ENCODE measurements at places on chromosomes 3 and 15.

- no peak for DNase-seq
Observed at GRCh38 chr15:58469432-58470353, 37.9 kb downstream of the LIPC start.

DNA sequence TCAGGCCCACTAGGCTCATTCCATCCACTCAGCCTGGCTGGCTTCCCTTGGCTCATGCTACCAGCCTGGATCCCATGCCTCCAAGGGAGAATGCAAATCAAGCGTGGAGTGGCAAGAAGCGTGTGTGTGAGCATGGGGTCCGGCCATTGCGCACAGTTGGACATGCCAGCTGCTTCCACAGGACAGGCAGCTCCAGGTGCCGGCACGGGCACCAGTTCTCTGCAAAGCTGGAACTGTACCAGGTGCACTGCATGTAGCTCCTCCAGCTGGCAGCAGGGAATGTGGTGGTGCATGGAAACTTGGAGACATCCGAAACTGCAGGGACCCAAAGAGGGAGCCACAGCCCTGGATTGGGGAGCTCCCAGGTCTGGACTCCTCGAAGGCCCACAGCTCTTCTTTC is 449.8 kb downstream of the EPHA6 start:
- DNase-seq, result no peak

DNA sequence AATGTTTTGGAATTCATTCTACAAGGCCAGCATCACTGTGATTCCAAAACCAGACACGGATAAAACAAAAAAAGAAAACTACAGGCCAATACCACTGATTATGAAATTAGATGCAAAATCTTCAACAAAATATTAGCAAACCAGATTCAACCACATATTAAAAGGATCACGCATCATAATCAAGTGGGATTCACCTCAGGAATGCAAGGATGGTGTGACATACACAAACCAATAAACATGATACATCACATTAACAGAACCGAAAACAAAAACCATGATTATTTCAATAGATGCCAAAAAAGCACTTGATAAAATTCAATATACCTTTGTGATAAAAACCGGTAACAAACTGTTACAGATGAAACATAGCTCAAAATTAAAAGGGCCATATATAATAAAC is 48.9 kb downstream of the DLG1 start:
- no peak for DNase-seq

DNA sequence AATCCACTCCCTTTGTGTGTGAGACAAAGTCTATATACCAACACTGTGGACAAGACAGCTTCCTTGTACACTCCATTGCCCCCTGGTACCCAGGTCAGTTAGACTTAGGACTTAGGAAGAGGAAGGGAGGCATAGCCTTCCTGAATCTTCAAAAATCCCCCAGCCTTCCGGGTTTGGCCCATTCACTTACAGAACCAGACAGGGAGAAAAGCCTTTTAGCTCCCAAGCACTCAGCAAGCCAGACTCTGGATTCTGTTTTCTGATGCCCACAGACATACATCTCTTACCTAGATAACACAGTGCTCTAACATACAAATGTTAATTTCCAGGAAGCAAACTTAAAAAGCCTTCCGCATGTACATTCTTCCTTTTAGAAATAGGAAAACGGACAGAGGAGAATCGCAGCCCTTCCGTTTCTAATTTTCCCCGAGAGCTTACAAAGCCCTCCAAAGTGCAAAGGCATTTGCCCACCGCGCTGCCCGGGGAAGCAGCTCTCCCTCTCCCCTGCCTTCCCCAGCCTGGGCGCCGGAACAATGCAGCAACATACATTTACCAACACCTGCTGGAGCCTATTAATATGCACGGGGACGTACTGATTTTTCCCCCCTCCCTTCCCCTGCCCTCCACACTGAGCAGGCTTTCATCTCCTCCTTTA is 442.0 kb downstream of the MAGI1 start:
- DNase-seq, result no peak

GRCh38 chr3:141998669-141999290 is 122.3 kb downstream of the ATP1B3 start:
- DNase-seq, result no peak

DNA sequence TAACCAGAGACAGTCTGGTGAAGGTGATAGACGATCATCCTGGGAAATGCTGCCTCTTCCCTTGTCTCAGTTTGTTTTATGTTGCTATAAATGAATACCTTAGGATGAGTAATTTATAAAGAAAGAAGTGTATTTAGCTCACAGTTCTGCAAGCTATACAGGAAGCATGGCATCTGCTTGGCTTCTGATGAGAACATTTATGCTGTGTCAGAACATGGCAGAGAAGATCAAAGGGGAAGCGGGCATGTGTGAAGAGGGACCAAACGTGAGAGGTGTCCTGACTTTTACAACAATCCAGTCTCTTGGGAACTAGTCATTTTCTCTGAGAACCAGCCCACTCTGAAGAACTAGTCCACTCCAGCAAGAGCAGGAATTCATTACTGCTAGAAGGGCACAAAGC is 9.6 kb downstream of the CMC1 start:
- DNase-seq, result no peak

DNA sequence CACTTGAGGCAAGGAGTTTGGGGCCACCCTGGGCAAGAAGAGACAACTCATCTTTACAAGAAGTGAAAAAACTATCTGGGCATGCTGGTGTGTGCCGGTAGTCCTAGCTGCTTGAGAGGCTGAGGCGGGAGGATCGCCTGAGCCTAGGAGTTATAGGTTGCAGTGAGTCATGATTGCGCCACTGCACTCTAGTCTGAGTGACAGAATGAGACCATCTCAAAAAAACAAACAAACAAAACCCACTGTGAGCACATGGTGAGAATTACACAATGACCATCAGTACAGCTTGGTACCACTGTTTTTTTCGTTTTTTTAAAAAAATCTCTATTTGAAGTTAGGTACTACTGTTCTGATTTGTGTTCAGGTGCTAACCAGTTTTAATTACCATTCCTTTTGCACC is 13.6 kb downstream of the VPS39 start:
- DNase-seq, result no peak

- DNase-seq, result no peak
Observed at GRCh38 chr3:160557571-160557970, 7.8 kb downstream of the KPNA4 start.

DNA sequence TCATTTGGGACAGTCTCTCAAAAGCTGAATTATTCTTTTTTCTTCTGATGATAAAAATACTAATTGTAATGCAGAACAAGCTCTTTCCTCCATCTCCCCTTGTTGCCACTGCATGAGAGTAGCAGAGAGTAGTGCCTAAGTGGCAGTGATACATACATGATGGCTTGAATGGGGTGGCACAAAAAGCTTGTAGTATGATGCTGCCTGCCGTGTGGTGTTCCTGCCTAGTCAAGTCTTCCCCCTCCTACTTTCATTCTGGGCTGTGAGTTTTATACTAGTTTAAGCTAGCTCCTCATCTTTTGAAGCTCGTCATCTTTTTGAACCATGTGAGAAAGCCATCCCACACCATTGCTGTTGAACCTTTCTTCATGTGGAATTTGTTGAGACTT is 230.5 kb downstream of the NFKBIZ start:
- no peak for DNase-seq

DNA sequence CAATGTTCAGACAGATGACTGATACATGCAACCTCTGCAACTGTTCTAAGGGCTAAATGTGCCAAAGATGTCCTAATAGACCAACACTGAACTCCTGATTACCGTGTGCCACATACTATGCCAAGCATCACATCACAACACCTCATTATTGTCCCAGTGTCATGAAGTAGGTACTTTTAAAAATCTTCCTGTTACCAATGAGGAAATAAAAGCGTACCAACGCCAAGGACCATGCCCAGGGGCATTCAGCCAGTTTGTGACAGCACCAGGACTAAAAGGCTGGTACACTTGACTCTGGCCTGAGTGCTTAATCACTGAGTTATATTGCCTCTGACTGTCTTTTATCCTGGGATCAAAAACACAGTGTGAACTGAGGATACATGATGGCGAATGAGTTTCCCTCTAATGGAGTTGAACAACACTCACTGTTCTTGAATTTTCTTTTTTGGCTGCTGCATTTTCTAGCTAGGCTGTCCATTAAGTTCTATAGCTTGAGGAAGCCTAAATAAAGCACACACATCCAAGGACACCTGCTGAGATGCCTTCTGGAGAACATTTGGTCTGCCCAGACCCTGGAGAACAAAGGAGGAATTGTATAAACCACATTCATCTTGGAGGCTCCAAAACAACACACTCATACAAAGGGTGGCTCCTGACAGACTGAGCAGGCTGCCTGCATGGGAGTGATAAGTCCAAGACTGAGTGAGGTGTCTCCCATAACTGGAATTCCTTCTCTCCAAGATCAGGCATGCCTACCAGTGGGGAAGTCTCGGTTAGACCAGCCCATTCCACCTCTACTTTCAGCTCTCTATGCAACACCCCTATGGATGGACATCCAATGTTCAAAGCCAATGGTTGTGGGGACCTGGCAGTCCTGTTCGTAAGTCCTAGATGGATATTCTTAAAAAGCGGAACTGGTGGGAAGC is 126.7 kb upstream of the PRICKLE2 start:
- no peak for DNase-seq

DNA sequence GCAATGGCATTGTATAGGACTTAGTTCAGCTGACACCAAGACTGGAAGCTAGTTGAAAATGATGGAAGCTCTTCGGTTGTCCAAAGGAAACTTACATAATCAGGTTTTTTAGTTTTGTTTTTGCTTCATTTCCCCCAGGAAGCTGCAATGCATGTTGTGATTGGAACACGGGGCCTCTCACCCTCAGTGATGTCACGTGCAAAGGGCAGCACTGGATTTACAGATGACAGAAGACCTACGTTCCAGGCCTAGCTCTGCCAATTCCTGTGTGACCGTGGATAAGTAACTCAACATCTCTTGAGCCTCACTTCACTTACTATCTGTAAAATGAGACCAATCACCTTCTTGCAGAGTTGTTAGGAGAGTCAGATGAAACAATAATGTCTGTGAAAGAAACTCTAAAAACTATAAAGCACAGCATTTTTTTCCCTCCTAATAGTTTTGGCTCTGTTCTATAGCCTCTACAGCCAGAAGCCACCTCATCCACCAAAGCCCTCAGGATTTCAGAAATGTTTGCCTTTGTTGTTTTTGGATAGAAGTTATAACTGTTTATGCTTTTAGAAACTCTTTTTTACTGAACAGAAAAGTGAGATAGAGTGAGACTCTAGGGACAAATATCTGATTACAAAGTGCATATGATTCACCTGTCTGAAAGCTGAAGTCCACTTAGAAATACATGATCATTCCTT is 4.6 kb downstream of the RBSN start:
- DNase-seq, result no peak

GRCh38 chr15:25793354-25794050 is 69.6 kb downstream of the ATP10A start:
- DNase-seq, result peak; percentile 34

DNA sequence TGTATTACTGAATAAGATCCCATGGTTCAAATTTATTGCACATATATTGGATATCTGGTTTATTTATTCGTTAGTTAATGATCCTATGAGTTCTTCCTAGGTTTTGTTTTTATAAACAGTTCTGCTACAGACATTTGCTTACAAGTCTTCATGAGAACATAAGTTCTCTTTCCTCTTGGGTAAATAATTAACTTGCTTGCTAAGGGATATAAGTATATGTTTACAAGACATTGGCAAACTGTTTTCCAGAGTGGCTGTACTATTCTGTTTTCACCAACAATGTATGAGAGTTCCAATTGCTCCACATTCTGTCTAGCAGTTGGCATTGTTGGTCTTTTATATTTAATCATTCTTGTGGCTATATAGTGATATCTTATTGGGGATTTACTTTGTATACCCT is 341.8 kb upstream of the GBE1 start:
- no peak for DNase-seq

DNA sequence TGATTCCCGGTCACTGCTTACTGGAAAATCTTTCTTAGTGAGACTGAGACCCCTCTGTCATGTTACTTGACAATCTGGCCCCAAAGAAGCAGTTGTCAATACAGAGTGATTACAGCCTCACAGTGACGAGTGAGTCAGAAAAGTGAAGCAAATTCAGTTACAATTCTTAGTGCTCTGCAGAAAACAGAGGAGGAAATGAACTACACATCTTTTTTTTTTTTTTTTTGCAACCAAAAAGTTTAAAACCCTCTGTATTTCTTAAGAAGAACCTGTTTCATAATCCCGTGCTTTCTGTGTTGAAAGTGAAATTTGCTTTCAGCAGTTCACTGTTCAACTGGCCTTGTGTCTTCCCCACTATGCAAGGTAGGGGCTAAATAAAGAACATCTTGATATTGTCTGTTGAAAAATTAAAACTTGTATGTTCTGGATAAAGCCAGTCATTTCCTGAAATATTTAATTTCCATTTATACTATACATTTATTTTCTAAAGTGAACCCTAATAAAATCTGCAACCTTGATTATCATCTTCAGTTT is 1.9 kb downstream of the AQP9 start:
- no peak for DNase-seq

DNA sequence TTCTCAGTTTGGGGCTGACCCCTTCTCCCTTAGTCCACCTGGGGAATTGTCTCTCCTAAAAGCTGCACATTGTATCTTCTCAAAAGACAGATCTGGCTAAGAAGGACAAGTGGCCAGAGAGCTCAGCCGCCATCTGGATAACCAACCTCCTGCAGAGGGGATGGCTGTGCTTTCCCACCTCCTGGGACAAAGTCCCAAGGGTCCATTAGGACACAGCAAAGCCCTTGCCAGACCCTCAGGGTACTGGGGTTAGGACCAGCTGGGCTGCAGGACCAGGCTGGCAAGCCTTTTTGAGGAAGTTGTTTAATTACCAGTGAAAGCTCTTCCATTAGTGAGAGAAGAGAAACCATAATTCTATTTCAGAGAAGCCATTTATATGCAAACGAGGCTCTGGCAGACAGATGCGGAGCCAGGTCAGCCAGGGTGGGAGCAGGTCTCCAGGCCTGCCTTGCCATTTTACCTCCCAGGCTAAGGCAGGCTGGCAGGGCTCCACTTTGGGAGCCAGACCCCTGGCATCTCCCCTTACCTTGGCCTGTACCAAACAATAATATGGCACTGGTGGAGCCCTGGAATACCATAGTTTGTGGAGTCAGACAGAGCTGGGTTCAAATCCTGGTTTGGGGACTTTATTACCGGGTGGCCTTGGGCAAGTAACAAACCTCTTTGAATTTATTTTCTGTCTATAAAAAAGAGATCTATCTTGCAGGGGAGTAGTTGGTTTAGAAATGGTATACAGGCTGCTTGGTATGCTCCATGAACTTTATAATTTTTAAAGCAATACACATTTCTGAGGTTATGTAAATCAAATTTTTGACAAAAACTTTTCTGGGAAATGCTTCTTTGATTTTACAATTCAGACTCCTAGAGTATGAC is 17.9 kb downstream of the SHF start:
- DNase-seq, result no peak

DNA sequence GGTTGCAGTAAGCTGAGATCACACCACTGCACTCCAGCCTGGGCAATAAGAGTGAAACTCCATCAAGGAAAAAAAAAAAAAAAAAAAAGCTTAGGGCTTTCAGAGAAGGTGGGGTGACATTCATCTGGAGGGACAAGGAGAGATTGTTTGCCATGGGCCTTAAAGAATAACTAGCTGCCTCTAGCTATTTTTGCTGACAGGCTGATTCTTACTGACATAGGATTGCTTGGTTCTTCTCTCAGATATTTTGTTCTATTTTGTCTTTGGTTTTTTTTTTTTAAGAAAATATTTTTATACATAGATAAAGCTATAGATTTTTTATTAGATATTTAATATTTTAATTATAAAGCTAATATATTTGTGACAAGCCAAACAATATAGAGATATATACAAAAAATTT is 24.2 kb upstream of the PIAS1 start:
- no peak for DNase-seq
